ENCODE measurements at places on chromosomes 6 and 20.

GRCh38 chr20:45370571-45371160 is 7.5 kb downstream of the TP53TG5 start:
- no peak for DNase-seq

DNA sequence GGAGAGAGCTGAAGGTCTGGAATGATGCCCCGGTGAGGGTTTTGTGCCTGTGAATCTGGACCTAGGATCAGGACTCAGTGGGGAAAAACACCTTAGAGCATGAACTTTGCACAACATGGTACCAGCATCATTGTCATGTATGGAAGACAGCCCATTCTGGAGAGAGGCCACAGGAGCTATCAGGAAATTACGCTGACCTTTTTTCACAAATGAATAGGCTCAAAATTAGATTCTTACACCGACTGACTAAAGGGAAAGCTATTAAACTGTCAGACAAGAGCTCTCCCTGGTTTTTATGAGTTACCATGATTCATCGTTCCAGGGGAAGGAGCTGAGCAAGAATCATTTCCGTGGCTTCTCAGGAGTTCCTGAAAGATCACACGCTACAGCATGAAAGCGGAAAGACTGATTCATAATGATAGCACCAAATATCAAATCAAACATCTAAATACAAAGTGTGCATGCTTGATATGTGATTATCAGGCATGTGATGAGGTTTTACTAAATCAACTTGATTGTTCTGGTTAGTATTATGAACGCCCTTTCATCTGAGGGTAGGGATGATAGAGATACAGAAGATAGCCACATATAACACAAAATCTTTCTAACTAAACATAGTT is 224.9 kb upstream of the SMLR1 start:
- DNase-seq = no peak

DNA sequence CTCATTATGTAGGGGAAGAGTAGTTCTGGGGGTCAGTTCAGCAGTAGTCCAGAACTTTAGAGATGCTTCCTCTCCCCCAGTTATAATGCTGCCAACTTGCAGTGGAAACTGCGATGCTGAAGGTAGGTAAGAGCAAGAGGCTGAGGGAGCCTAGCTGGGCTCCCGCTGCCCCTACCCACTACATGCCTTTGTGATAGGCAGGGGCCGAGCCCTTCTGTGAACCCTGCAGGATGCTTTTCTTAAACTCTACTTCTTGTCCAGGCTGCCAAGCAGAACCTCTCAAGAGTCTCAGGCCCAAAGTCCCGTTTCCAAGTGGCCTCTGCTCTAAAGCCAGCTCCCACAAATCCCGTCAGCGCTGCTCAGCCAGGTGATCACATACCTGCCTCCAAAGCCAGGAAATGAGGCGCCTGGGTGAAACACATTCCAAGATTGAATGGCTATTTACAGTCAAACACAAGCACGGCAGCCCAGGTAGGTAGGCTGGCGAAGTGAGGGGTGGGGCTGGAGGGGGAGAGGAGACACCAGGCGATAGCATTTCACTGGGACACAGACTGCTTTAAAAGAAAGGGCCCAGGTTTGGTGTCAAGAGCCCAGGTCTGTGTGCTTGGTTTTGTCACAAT is 150.7 kb downstream of the CD24 start:
- DNase-seq = no peak

- DNase-seq = no peak
Measured at GRCh38 chr6:5359417-5359816, 98.1 kb downstream of the FARS2 start.

GRCh38 chr6:147677647-147678046 is 169.2 kb downstream of the SAMD5 start:
- DNase-seq = no peak

- DNase-seq = no peak
Measured at GRCh38 chr6:111865049-111865585, 8.1 kb downstream of the FYN start.

- no peak for DNase-seq
Measured at GRCh38 chr6:161954077-161954476, 680.2 kb upstream of the AGPAT4 start.

- no peak for DNase-seq
Measured at GRCh38 chr6:97666889-97667288, 383.9 kb upstream of the MMS22L start.

- DNase-seq = no peak
Measured at GRCh38 chr20:49313283-49313682, 35.4 kb upstream of the ZNFX1 start.

GRCh38 chr6:9126878-9127560 is 691.7 kb upstream of the SLC35B3 start:
- DNase-seq = no peak

DNA sequence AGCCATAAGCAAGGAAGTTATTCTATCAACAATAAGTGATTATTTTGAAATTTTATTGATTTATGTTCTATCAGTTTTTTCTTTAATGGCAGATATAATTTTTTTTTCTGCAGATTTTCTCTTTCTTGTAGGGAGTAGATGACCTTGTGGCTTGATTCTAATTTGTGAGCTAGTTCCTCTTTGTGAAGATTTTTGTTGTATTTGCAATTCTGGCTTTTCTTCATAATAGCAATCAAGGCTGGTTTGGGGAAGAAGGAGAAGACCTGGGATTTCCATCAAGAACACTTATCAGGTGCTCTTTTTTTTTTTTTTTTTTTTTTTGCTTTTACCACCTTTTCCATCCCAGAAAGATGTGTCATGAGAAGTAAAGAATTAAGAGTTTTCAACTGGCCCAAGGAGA is 324.2 kb upstream of the MAN1A1 start:
- no peak for DNase-seq
